Hepatocyte (in vitro differentiated cells): ENCODE measurements at places on chromosomes 13 and 19. TPM values are rescaled to one million over a fixed set of nuclear protein-coding genes. Genes with fewer than 3 reads are reported as not detected.
A peak's percentile ranks its signal among the peaks of the same experiment; 100 is the strongest.

DNA sequence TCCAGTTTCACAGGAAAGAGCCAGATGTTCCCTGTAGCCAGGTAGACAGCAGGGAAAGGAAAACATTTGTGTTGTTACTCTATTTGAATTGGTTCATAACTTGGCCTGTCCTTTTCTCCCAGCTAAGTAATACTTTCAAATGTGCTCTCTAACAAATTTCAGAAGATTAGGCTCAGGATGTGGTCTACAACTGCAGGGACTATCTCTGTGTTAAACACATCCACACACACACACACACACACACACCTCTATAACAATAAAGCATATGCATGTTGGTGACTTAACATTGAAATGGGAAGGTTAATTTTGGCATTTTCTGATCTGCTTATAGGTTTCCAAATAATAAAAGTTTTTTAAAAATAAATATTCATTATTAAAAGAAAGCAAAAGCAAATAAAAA, 316.0 kb upstream of the ARGLU1 start:
- no peak for DNase-seq
- no peaks in the 10 kb centered on the region for H3K36me3 ChIP-seq
- H3K4me1 ChIP-seq = no peaks in the 10 kb centered on the region
- H3K27me3 ChIP-seq = no peaks in the 10 kb centered on the region
- no peak overlapping the region for H3K27ac ChIP-seq

DNA sequence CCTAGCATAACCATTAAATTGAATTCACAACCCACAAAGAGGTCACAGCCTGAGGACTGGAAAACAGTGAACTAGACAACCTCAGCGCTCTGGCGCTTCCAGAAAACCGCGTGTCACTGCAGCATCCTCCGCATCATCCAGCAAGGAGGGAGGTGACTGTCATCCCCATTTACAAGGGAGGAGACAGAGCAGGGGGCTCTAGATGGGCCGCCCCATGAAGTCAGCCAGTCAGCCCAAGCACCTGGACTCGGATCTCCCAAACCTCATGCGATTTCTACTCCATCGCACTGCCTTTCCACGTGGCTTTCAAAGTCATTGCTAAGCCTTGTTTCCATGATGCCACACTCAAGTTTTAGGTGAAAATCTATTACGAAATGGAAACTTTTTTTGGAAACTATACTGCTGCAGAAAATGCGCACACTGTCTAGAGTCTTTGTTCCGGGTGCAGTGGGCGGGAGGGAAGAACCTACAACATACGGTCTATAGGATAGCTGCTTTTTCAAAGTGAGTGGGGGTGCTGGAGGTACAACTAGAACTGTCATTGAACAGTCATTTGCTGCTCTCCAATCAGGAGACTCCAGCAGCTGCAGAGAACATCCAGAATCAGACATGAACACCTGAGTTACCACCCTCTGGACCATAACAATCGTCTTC, 2.8 kb downstream of the AP3D1 start:
- H3K4me3 ChIP-seq = no peak overlapping the region
- H3K27ac ChIP-seq = no peak overlapping the region
- peaks cover 18% of the 10 kb centered on the region for H3K4me1 ChIP-seq
- DNase-seq = no peak
- H3K36me3 ChIP-seq = no peaks in the 10 kb centered on the region

ZNF749 gene
- 10.4 and 10.5 TPM in 2 replicates for total RNA-seq

DNA sequence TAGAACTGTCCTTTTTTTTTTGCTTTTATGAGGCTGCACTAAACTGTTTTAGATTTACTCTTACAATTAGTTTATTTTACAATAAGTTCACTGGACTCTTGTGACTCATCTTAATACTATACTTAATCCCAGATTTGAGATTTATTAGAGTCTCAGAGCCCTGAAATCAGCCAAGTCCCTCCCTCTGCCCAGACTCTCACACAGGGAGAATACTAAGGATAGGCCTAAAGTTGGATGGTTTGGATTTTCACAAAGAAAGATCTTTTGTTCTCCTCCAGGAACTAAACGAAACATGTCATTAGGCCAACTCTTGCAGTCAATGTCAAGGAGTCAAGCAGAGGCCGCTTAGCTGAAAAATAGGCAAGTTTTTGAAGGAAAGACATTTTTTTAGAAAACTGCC, 42.7 kb upstream of the MIR17HG start:
- no peaks in the 10 kb centered on the region for H3K27me3 ChIP-seq
- H3K36me3 ChIP-seq = no peaks in the 10 kb centered on the region
- no peaks in the 10 kb centered on the region for H3K4me1 ChIP-seq
- no peak overlapping the region for H3K4me3 ChIP-seq
- no peak for DNase-seq

DNA sequence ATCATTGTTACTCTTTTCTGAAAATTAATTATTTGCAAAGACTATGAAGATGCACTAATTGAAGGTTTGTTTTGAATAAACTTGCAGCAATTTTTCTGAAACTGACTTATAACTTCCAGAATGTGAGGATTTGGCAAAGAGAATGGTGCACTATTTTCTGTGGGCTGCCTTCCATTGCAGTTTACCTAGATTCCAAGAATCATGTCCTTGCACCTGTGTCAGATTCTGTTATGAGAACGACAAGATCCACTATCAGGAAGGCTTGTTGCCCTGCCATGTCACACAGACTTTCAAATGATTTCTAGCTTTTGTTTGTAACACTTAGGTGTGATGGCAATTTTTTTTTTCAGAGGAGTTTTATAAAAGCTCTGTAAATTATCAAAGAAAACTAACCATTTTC, 5.6 kb upstream of the SLAIN1 start:
- no peaks in the 10 kb centered on the region for H3K36me3 ChIP-seq
- H3K4me1 ChIP-seq = no peaks in the 10 kb centered on the region
- H3K4me3 ChIP-seq = no peak overlapping the region

DNA sequence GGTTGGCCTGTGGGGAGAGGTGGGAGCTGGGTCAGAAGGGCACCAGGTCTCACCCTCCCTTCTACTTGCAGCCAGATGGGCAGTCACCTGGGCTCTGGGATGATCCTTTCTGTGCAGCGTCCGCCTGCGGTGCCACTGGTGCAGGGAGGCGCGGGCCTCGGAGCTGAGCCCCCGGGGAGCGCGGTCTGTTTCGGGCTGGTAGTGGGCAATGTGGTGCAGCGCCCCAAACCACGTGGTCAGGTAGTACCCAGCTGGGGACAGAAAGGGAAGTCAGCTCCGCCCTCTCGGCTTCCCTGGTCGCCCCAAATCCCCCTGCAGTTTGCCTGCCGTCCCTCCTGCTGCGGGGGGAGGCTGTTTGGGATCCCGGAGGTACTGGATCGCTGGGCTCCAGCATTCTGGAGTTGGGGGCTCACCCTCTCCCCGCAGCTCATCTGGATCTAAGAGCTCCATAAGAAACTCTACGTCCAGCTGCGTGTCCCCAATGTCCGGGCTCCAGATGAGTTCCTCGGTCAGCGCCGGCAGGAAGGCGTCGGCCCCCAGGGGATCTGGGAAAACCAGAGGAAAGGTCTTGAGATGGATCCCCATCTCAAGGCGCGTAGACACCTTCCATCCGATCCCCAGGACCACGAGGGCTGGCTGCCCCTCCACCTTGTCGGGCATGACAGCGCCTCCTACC, 8.8 kb downstream of the RINL start:
- H3K4me3 ChIP-seq = no peak overlapping the region
- no peaks in the 10 kb centered on the region for H3K36me3 ChIP-seq
- no peaks in the 10 kb centered on the region for H3K4me1 ChIP-seq
- no peaks in the 10 kb centered on the region for H3K27me3 ChIP-seq
- no peak overlapping the region for H3K27ac ChIP-seq

GRCh38 chr19:16386619-16387240, 62.1 kb downstream of the KLF2 start:
- H3K27ac ChIP-seq = no peak overlapping the region
- no peaks in the 10 kb centered on the region for H3K27me3 ChIP-seq
- no peak overlapping the region for H3K4me3 ChIP-seq
- H3K36me3 ChIP-seq = no peaks in the 10 kb centered on the region

DNA sequence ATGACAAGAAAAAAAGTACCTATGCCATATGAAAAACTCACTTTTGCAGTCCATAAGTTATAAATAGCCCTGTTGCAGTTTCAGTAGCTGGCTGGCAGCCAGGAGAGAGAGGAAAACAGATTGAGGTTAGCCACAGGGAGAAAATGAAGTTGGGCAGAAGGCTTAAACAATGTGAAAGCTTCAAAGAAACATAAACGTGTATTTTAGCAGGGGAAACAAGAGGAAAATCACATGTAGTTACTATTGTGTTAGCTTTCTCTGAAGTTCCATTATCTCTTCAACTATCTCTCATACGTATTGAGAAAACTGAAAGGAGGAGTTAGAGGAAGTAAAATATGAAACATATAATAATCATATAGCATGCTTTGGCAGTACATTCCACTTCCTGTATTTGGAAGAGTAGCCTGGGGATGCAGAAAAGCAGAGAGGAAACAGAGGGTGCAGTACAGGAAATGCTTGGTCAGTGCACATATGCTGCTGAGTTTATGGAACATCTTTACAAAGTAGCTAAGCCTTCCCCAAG, 1551.1 kb downstream of the EFNB2 start:
- H3K27me3 ChIP-seq = peaks cover 3% of the 10 kb centered on the region
- H3K36me3 ChIP-seq = no peaks in the 10 kb centered on the region
- H3K4me3 ChIP-seq = no peak overlapping the region

- no peaks in the 10 kb centered on the region for H3K27me3 ChIP-seq
- peaks cover 10% of the 10 kb centered on the region for H3K4me1 ChIP-seq
- peak; percentile 83 for DNase-seq
- no peak overlapping the region for H3K4me3 ChIP-seq
- H3K36me3 ChIP-seq = no peaks in the 10 kb centered on the region
Measured at GRCh38 chr19:461721-462551, 1.1 kb upstream of the SHC2 start.

- no peaks in the 10 kb centered on the region for H3K36me3 ChIP-seq
- H3K4me3 ChIP-seq = no peak overlapping the region
- DNase-seq = peak; percentile 82
- H3K27me3 ChIP-seq = no peaks in the 10 kb centered on the region
Measured at GRCh38 chr19:46890423-46891170, 29.8 kb downstream of the ARHGAP35 start.

GRCh38 chr19:45474606-45475521, 7.1 kb downstream of the FOSB start:
- no peaks in the 10 kb centered on the region for H3K36me3 ChIP-seq
- no peak overlapping the region for H3K4me3 ChIP-seq
- no peak overlapping the region for H3K27ac ChIP-seq
- H3K27me3 ChIP-seq = peaks cover 16% of the 10 kb centered on the region
- peak; percentile 29 for DNase-seq
- no peaks in the 10 kb centered on the region for H3K4me1 ChIP-seq

DNA sequence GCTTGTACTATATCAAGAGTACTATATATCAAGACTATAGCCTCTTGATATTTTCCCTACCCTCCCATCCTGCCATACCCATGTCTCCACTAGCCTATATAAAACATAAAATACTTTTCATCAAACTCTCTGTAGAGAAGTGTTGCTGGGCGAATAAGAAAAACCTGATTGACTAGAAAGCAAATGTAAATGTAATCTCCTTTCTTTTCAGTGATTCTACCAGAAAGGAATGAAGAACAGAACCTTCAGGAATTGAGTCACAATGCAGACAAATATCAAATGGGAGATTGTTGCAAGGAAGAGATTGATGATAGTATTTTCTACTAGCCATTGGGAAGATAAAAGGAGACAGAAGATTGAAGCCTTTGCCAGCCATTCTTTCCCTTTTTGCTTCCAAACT, 89.2 kb downstream of the KCNRG start:
- no peaks in the 10 kb centered on the region for H3K4me1 ChIP-seq
- H3K27ac ChIP-seq = no peak overlapping the region
- no peaks in the 10 kb centered on the region for H3K36me3 ChIP-seq
- H3K27me3 ChIP-seq = no peaks in the 10 kb centered on the region
- no peak overlapping the region for H3K4me3 ChIP-seq
- no peak for DNase-seq
